Muscle of back (tissue), 13 donors: ENCODE measurements at places on chromosomes 6 and 20.

- no peak for DNase-seq
Measured at GRCh38 chr6:132571774-132572173, 1.7 kb downstream of the TAAR6 start.

DNA sequence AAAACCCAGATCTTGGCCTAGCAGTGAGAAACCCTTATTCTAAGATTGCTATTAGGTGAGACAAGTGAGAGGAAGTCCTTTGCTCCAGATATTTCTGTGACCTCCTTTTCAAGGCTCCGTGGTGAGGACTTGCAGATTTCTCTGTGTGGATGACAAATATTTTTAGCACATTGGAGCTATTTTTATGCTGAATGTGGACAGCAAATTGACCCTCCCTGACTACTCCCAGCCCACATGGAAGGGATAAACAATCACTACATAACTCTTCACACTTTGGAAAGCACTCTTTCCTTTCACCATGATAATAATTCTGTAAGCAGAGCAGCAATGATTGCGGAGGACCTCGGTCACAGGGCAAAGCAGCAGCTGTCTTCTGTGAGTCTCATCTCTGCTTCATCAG lies 88.0 kb upstream of the ADGRF1 start:
- no peak for DNase-seq

DNA sequence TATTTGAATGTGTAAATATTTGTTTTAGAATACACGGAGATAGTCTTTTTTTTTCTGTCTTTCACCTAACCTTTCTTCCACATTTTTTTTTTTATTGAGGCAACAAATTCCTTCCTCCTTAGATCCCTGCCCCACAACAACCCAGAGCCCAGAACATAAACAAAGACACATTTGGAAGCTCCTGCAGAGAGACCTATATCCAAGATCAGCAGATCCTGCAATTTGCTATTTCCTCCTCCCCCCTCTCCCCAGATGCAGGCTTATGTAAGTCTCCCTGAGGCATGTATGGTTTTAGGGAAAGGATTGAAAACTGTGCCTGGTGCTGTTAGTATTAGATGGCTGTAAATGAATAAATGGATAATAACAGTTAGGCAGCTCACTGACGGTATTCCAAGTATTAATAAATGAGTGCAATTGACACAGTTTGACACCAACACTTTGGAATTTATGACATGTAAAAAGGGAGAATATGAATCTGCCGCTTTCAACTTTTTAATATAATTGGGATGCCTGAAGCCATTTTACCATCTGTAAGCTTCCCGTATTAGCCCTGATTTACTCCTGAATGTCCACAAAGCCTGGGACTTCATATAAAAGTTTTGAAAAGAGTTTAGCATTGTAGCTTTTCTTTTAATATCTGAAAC lies 608.3 kb upstream of the CITED2 start:
- DNase-seq = no peak

DNA sequence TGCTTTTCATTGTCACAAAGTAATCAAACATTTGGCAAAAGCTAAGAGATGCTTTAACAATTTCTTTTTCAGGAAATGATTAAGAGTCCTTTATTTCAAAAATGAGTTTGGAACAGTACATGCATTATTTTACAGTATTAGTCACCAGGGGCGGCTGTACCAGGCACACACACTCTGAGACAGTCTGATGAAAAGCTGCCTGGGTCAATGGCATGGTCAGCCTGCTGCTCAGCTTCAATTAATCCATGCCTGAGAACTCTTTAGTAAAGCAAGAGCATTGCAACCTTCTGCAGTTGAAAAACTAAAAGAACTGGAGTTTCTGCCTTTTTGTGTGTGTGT lies 105.5 kb downstream of the TULP4 start:
- no peak for DNase-seq

DNA sequence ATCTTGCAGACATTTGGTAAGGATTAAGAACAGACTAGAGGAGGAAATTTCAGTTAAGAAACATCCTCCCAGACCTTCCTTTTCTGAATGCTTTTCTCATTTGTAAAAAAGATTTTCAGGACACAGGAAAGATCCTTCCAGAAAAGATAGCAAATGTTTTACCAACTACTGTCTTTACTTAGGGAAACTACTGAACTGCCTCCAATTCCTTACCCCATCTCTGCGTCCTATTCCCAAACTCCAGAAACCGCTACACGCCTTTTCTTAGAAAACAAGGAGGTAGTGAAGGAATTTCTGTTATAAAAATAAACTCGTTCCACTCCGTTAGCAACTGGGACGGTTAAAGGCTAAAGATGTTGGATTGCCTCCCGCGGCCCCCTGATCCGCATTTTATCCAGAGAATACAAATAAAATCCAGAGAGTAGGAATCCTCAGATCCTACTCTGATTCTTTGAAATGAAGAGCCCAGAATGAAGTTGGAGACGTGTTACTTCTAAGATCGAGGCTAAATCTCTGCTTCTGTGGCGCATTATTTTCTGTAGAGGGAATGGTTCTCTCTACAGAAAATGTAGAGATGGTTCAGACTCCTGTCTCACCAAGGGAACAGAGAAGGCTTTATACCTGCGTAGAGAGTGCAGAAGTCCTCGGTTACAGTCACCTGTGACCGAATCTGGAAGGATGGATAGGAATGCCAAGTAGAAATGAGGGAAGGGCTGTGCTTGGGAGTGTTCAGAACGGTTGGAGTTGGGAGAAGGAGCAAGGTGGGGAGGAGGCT lies 133.0 kb downstream of the GPX5 start:
- DNase-seq = no peak

DNA sequence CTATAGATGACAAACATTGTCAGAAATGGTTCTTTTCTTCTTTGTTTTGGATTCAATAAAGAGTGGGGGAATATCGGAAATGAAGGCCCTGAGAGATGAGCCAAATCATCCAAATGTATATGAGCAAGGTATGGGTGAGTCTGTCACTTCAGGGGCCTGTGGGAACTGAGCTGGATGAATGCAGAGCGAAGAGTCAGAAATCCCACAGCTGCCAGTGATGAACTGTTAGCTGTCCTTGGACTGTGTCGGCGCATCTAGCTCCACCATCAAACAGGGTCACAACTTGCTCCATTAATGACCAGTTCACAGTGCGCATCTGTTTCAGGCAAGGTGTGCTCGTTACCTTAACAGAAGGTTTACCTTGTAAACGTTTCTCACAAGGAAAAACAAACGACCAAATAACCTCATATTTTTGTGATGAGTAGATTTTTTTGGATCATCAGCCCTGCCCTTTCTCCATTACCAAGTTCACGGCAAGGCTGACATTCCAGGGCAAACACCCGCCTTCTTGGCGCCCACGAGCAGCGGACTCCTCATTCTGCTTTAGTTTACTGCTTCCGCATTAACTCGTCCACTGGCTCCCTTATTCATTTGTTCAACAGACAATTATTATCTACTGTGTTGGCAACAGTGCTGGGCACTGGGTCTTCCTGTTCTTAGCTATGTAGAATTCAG lies 15.0 kb upstream of the CCN6 start:
- no peak for DNase-seq

DNA sequence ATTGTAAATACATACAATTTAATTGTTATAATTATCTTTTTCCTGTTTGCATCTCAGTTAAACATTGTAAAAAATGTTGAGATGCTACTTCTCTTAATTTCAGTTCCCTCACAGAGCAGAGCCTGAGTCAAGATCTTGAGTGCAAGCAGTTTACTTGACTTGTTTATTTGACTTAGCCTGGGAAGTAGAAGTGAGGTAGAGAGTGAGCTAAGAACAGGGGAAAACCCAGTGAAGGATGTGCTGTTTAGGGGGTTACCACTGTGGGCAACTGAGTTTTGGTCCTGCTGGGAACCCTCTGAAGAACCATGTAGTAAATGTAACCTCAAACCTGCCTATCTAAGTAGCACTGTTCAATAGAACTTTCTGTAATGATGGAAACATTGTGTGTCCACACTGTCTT lies 495.2 kb upstream of the FLRT3 start:
- DNase-seq = no peak

GRCh38 chr20:31590717-31591225 lies 14.3 kb upstream of the ID1 start:
- DNase-seq = no peak

GRCh38 chr6:169188475-169188874 lies 65.2 kb downstream of the THBS2 start:
- DNase-seq = peak; percentile 47

- no peak for DNase-seq
Measured at GRCh38 chr6:158560836-158561320, 987 bp downstream of the TMEM181 start.

- DNase-seq = peak; percentile 56
Measured at GRCh38 chr6:118537574-118537973, 10.5 kb upstream of the PLN start.

- no peak for DNase-seq
Measured at GRCh38 chr6:45886776-45887175, 128.9 kb downstream of the CLIC5 start.

DNA sequence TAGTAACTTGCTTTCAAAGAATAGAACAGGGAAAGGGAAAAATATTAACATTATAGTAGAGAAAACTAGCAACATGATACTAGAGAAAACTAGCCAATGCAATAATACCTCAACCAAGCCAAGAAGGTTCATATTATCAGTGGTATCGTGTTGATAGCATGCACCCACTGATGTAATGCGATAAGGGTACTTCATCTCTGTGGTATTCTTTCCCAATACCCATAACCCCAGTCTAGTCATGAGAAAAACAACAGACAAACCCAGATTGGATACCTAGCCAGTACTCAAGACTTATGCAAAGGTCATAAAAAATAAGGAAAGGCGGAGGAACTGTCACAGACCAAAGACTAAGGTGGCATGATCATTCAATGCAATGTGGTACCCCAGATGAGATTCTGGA lies 21.0 kb downstream of the BLOC1S5 start:
- no peak for DNase-seq

GRCh38 chr6:132669690-132670291 lies 10.8 kb upstream of the TAAR1 start:
- peak; percentile 23 for DNase-seq

DNA sequence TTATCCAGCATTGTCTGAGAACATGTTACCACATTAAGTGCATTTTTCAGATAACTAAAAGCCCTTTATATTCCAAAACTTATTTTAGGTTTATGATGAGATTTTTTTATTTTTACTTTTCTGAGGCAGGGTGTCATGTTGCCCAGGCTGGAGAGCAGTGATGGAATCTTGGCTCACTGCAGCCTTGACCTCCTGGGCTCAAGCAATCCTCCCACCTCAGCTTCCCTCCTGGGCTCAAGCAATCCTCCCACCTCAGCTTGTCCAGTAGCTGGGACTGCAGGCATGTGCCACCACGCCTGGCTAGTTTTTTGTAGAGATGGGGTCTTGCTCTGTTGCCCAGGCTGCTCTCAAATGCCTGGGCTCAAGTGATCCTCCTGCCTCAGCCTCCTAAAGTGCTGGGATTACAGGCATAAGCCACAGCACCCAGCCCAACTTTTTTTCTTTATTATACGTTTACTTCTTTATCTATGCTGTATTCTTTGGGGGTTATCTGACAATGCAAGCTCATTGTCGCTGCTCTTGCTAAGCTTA lies 6.2 kb downstream of the DYNLT1 start:
- no peak for DNase-seq

DNA sequence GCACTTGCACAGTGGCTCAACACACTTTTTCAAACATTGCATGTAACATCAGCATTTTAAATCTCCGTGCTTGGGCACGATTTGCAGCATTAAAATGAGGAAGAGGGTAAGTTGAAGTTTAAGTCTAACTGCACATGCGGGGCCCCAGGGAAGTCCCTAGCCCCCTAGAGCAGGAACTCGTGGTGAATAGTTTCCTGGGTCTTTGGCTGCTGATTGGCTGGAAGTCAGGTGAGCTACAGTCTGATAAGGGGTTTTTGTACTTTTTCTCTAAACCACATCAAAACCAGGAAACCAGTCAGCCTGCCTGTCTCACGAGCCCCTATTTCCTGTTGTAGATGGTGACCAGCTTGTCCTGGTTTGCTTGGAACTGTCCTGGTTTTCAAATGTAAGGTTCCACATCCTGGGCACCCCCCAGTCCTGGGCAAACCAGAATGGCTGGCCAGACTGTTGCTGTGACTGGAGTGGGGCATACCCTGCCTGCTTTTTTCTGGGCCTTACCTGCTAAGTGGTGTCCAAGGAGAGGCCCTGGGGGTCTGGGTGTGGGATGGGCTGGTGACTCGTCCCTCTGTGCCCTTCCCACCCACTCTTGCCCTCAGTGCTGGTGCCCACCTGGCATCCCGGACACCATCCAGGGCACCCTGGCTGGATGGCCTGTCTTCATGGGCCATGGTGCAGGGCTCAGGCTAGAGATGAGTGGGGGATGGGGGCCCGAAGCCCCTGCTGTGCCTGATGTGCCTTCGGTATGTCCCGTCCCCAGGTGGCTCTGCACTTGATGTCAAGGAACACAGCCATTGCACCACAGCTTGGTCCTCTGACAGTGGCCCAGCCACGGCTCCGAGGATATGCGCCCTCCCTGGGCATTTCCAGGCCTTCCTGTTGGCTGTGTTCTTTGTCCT lies 31.8 kb downstream of the SUN5 start:
- peak; percentile 3 for DNase-seq

GRCh38 chr6:145252737-145253136 lies 482.6 kb downstream of the EPM2A start:
- DNase-seq = no peak

- no peak for DNase-seq
Measured at GRCh38 chr6:106247293-106247692, 78.3 kb downstream of the ATG5 start.

- no peak for DNase-seq
Measured at GRCh38 chr20:2171266-2171790, 69.7 kb downstream of the STK35 start.

GRCh38 chr6:158161566-158162254 lies 6.4 kb downstream of the SERAC1 start:
- DNase-seq = no peak

GRCh38 chr6:106513808-106514582 lies 115.3 kb downstream of the RTN4IP1 start:
- no peak for DNase-seq

DNA sequence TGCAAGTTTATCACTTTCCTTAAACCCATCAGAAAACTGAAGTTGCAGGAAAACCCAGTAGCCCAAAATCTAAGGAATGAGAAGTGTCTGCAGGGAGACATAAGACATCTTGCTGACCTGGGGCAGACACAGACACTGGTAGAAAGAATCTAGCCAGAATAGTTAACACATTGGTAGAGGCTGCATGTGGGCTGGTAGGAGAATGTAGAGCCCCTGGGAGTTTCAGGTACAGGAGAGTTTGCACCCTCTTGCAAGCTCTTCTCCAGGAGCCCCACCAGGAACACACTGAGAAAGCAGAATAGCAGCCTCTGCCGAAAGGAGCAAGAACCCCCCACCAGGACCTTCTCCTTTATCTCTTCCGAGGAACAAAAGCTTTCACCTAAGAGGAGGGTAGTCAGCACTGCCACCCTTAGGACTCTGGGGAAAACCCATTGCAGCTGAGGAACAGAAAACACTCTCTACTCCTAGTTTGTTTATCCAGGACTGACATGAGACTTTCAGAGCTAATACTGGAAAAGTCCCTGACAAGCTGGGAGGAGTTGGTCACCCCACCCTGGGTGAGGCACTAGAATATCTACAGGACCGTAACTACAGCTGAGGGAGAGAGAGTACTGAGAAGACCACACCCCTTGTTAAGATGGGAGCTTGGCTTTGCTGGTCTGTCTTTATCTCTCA lies 10.5 kb upstream of the OGFRL1 start:
- DNase-seq = no peak
